ENCODE measurements at places on chromosomes 1 and 21. TPM values are rescaled to one million over a fixed set of nuclear protein-coding genes. Genes with fewer than 3 reads are reported as not detected.

COL24A1 gene
- total RNA-seq, result 0.33 TPM

C4BPA gene
- total RNA-seq, result 0.87 TPM

CCDC17 gene
- total RNA-seq, result 3.6 TPM

TCHH gene
- 0.07 TPM for total RNA-seq

LGALS8 gene
- 42.4 TPM for total RNA-seq

GJB3 gene
- 6.5 TPM for total RNA-seq

SIM2 gene
- 14.8 TPM for total RNA-seq

ZSWIM5 gene
- total RNA-seq, result 2.7 TPM

THEM5 gene
- total RNA-seq, result not detected

BRINP2 gene
- 23.7 TPM for total RNA-seq

NOS1AP gene
- total RNA-seq, result 10.3 TPM

FAM78B gene
- total RNA-seq, result 2.9 TPM

TRABD2B gene
- 2.2 TPM for total RNA-seq

S100A14 gene
- total RNA-seq, result 266 TPM

SELL gene
- not detected for total RNA-seq

DNA sequence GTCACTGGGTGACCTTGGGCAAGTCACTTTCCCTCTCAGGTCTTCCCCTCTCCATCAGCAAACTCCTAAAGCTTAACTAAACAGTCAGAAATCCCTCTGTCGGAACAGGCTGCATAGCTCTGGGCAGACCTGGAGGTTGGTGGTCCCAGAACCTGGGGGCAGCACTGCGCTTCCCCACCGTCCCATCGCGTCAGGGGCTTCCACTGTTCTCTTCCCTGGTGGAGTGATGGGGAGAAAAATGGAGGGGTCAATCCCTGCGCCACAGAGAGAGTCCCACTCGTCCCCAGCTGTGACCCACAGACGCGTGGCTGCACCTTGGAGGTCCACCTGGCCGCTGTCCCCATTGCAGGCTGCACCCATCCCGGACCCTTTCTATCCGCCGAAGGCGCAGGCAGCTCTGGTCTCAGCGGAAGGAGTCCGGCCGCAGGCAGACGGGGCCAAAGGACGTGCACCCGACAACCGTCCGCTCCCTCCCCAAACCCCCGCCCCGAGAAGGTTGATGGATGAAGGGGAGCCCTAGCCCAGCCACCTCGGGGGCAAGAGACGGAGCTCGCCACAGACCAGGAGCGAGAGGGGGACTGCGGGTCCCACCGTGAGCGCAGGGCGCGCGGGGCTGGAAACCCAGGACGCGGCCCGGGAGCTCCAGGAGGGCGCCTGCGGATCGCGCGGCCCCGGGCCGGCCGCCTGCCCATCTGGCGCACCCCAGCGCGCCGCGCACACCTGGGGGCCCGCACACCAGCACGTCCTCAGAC lies 588 bp upstream of the WNT3A start:
- peak; percentile 68 for DNase-seq

- no peak for DNase-seq
These were observed 119.6 kb downstream of the ADGRL2 start for GRCh38 chr1:81920245-81920740.

- peak; percentile 85 for DNase-seq
These were observed 17.2 kb downstream of the SYT2 start for GRCh38 chr1:202692959-202693555.

DNA sequence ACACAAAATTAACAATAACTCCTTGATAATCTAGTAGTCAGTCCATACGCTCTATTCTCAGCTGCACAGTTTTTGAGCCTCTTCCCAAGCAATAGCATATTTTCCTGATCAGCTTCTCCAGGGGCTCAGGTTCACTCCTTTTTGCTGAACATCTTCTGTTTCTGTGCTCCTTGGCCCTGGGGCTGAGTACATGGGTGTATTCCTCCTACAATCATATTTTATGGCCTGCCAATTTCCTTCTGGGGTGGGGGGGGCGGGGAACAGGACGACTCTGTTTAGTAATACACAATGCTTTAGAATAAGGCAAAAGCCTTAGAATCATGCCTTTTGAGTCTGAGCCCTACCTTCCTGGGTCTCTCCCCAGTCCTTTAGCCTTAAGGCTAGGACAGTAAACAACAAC lies 8.5 kb downstream of the CLDN19 start:
- no peak for DNase-seq

DNA sequence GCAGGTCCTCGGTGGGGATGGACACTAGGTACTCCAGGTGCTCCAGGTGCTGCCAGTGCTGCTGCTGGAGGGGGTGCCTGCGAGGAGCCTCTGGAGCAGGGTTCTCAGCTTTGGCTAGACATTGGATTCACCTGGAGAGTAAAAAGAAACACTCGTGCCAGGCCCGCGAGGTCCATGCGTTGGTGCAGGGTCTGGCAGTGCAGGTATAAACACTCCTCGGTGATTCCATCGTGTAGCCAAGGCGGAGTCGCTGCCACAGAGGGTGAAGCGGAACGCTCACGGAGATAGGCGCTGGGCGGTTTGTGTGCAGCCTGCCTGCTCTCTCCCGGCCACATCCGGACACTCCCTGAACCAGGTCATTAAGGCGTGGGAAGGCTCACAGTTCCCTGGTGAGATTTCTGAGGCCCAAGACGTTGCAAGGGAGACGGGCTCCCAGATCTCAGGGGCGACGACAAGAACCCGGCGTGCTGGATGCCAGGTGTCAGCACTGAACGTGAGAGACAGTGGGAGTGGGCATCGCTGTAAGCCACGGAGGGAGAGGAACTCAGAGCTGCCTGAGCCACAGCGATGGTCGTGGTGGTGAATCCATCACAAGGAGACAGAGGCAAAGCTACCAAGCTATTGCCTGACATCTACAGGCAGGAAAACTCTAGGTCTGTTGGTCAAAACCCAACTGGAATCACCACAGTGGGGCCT lies 17.2 kb upstream of the SUMO3 start:
- no peak for DNase-seq

GRCh38 chr1:12345350-12346217 lies 115.8 kb downstream of the VPS13D start:
- no peak for DNase-seq

- DNase-seq, result no peak
These were observed 31.5 kb downstream of the OLIG1 start for GRCh38 chr21:33101300-33101911.

- no peak for DNase-seq
These were observed 66.2 kb upstream of the WDR26 start for GRCh38 chr1:224500796-224501195.

GRCh38 chr21:36034211-36034913 lies 26.0 kb downstream of the SETD4 start:
- DNase-seq, result no peak

GRCh38 chr1:3907031-3907534 lies 7.0 kb upstream of the C1orf174 start:
- DNase-seq, result no peak

- no peak for DNase-seq
These were observed 771 bp downstream of the EIF4G3 start for GRCh38 chr1:21175670-21176581.

GRCh38 chr1:192951691-192952460 lies 107.3 kb downstream of the UCHL5 start:
- no peak for DNase-seq

DNA sequence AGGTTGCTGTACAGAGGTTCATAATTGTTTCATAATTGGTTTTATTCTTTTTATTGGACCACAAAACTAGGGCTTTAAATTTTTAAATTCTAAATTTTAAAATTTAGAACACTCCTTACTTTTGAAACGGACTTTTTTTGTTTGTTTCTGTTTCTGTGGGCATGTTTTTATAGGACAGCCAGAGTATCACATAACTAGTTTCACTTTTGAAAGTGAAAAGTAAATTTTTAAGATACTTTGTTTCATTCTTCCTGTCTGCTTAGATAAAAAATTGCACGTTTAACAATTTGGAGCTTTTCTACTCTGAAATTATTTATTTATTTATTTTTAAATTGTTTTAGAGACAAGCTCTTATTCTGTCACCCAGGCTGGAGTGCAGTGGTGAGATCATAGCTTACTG lies 29.7 kb downstream of the MDM4 start:
- DNase-seq, result no peak

- DNase-seq, result no peak
These were observed 179.2 kb downstream of the ATP6V1G3 start for GRCh38 chr1:198361237-198361767.

- DNase-seq, result no peak
These were observed 5.0 kb downstream of the PRELP start for GRCh38 chr1:203480525-203481084.

DNA sequence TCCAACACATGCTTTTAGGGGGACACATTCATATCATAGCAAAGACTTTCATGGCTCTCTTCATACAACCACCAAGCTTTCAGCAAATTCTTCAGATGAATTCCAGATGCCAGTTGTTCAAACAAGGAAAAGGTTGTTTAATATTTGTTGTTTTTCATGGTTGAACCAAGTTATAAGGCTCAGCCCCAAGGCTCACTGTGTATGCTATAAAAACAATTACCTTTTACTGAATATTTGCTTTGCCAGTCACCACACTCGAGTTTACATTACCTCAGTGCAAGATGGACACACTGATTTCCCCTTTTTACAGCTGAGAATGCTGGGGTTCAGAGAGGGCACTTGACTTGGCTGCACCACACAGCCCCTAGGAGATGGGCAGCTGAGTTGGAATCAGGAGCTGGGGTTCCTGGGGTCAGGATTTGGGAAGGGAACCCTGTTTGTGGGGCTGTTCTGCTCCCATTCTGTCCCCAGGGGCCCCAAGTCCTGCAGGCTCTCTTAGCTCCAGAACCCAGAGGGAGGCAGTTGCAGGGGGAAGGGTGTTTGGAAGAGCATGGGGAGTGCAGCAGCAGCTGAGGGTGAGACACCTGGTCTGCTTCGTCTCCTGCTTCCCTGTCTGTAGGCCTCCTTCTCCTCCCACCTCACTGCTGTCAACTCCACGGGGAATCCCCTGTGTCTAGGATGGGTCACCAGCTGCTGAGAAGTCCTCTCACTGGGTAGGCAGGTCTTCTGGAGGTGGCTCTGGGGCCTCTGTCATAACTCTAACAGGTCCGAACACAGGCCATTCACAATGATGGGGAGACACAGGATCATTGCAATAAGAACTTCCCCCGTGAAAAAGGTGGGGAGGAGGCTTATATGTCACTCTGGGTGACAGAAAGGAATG lies 12.8 kb upstream of the TMPRSS2 start:
- DNase-seq, result no peak

GRCh38 chr1:94666797-94667196 lies 125.2 kb upstream of the F3 start:
- no peak for DNase-seq

DNA sequence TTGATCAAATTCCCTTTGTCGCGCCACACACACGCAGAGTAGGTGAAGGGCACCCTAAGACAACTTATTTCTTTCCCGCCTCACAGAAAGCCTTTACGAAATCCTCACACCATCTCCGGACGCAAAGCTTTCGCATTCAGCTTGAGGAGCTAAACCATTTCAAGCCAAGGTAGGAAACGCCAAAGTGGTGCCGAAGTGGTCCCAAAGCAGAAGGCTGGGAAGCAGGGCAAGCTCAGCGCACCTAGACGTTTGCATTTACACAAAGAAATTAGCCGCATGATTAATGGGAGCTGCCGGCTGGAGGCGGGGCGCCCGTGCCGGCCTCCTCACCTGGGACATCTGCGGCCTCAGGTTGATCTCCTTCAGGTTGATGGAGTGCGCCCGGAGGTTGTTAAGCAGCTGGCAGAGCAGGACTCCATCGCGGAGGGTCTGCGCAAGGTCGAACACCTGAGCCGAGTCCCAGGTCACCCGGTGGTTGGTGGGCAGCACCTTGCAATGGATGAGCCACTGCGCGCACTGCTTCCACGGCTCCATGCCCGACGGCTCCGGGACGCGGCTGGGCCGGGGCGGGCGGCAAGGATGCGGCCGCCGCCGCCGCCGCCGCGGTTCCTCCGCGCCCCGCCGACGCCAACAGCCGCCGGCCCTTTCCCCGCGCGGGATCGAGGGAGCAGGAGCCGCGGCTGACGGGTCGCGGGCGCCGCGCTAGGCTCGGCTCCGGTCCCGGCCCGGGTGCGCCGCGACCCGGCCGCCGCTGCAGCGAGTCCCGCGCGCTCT lies 457 bp downstream of the VAV3 start:
- no peak for DNase-seq

- DNase-seq, result no peak
These were observed 9.9 kb upstream of the CLSTN1 start for GRCh38 chr1:9833632-9834031.

DNA sequence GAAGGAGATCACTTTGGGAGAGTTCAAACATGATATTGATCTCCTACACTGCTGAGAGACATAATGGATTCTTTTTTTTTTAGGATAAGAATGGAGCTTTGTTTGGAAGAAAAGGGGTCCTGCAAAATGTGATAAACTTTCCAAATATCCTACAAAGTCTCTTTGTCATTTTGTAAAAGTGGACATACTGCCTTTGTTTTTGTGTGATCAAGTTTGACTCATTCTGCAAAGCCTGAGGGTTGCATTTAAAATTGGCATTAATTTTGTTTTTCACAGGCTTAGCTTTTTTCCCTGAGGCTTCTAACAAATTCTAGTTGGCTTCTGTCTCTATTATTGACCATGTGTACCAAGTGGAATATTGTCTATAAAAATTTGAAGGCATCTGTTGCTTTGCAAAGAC lies 113.2 kb downstream of the AK5 start:
- no peak for DNase-seq

DNA sequence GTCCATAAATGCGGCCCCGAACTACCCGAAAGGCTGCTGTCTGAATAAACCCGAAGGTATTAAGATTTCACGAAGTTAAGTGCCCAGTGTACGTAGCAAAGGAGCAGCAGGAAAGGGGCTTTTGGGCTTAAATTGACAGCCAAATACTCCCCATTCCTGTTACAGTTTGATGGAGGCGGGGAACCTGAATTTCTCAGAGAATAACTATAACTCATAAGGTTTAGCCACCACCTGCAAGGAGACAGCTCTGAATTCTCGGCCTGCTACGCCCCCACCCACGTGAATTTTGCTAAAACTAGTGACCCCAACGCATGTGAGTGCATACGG lies 5.2 kb downstream of the GFI1 start:
- no peak for DNase-seq

GRCh38 chr1:151993734-151994496 lies at the start of gene S100A10:
Gene S100A10 (minus strand): TSS chr1:151993859. CDS start chr1:151986230, 7,629 bp downstream.
- peak; percentile 80 for DNase-seq

DNA sequence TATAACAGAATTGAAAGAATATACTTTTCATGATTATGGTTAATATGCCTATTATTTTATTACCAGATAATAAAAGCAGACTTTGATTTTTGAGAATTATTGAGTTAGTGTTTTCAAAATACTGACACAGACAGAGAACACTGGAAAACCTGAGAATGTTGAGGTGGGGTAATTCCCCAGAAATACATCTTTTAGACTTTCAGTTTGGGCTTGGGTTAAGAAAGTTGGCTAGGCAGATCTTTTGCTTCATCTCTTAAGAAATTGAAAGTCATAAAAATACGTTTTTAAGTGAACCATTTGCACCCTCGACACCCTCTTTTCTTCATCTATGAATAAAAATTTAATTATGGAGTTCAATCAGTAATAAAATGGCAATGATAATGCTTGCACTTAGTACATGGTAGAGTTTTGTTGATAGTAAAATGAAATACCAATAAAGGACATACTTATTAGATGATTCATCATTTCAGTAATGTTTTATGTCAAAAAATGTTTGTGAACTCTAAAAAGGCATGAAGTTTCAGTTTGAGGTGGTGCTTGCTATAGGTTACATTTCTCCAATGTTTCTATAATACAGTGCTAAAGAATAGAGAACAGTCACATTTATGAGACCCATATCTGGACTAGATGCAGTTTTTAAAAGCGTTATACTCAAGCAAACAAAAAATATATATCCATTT lies 1.9 kb upstream of the SAMSN1 start:
- DNase-seq, result no peak

- no peak for DNase-seq
These were observed 40.0 kb downstream of the LHX8 start for GRCh38 chr1:75174031-75174760.

Data from type B pancreatic cell (in vitro differentiated cells).